Sigmoid colon (tissue), 7 donors: ENCODE measurements at places on chromosomes 1 and 21. TPM values are rescaled to one million over a fixed set of nuclear protein-coding genes. Genes with fewer than 3 reads are reported as not detected.

GRCh38 chr21:46218906-46219590 lies 9.5 kb downstream of the LSS start:
- no peak overlapping the region for H3K27ac ChIP-seq
- no peaks in the 10 kb centered on the region for H3K27me3 ChIP-seq
- no peak overlapping the region for H3K4me3 ChIP-seq
- peak; percentile 53 for DNase-seq
- H3K36me3 ChIP-seq: peaks cover 32% of the 10 kb centered on the region
- no peaks in the 10 kb centered on the region for H3K4me1 ChIP-seq

DNA sequence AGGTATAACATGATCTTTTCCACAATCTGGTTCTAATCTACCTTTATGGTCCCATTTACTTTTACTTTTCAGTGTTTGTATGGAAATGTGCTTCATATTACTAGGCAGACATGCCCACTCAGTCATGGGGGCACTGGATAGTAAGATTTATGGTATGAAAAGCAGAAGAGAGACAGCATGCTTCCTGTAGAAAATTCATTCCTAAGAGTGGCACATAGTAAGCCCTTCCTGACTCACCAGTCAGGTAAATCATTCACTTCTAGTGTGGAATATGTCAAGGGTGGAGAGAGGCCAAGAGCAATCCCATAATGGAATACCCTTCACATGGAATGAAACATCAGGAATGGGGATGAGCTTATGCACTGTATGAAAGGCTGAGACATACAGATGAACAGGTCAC lies 49.5 kb upstream of the BCL10 start:
- no peak overlapping the region for H3K4me3 ChIP-seq
- H3K27me3 ChIP-seq: no peaks in the 10 kb centered on the region
- no peaks in the 10 kb centered on the region for H3K36me3 ChIP-seq
- no peak for DNase-seq

GRCh38 chr1:95095833-95096217 lies 21.3 kb upstream of the TLCD4 start:
- H3K27me3 ChIP-seq: no peaks in the 10 kb centered on the region
- no peaks in the 10 kb centered on the region for H3K4me1 ChIP-seq
- no peak for DNase-seq
- no peak overlapping the region for H3K4me3 ChIP-seq
- H3K27ac ChIP-seq: no peak overlapping the region
- no peaks in the 10 kb centered on the region for H3K36me3 ChIP-seq

Gene OPTC
- polyA plus RNA-seq: not detected
